Bronchial smooth muscle cell (primary cell): ENCODE measurements at places on chromosomes 2 and 18. TPM values are rescaled to one million over a fixed set of nuclear protein-coding genes. Genes with fewer than 3 reads are reported as not detected.

Gene IL36RN
- not detected in 2 replicates for total RNA-seq

Gene FAM237A
- not detected in 2 replicates for total RNA-seq

Gene ATP6V1C2
- total RNA-seq = not detected in 2 replicates

Gene SLC16A14
- 1.7 and 6.1 TPM in 2 replicates for total RNA-seq

Gene DCC
- 0.52 and 3.3 TPM in 2 replicates for total RNA-seq

Gene TEKT4
- not detected in 2 replicates for total RNA-seq

Gene SNORC
- 0.52 and 0.79 TPM in 2 replicates for total RNA-seq

Gene HAAO
- 1.6 and 12.2 TPM in 2 replicates for total RNA-seq

Gene C1QL2
- not detected in 2 replicates for total RNA-seq

Gene EFHD1
- not detected in 2 replicates for total RNA-seq

Gene CSRNP3
- total RNA-seq = 1.9 and 2.0 TPM in 2 replicates

Gene PARD6G
- 1.6 and 2.0 TPM in 2 replicates for total RNA-seq

Gene TBC1D8
- 10.7 and 15.1 TPM in 2 replicates for total RNA-seq

Gene GKN2
- not detected in 2 replicates for total RNA-seq

Gene CAPN14
- total RNA-seq = 0.16 and 0.17 TPM in 2 replicates

Gene GNAL
- total RNA-seq = 0.69 and 1.1 TPM in 2 replicates
